ENCODE measurements at places on chromosomes 2 and 18.
A peak's percentile ranks its signal among the peaks of the same experiment; 100 is the strongest.

DNA sequence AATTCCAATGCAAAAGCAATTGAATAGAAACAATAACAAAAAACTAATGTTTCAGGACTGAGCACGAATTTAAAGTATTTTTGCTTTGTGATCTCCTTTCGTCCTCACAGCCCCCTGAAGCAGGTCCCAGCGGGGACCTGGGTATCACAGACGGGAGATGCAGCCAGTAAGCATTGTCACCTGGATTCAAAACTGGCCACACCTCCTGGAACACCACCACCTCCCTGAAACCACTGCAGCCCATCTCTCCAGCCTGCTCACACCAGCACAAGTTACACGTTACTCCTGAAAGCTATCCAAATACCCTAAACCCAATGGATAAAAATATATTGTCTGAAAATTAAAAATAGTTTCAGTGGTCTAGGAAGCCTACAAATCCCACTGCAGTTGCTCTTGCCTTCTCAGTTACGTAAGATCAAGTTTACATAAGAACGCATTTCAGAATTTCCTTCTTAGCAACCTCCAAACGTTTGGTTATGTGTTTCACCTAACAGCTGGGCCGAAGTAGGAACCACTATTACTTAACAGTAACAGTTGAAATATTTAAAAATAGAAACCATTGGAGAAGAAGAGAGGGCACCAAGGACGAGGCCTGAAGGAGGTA is 178.0 kb downstream of the HDAC4 start:
- no peak for DNase-seq

DNA sequence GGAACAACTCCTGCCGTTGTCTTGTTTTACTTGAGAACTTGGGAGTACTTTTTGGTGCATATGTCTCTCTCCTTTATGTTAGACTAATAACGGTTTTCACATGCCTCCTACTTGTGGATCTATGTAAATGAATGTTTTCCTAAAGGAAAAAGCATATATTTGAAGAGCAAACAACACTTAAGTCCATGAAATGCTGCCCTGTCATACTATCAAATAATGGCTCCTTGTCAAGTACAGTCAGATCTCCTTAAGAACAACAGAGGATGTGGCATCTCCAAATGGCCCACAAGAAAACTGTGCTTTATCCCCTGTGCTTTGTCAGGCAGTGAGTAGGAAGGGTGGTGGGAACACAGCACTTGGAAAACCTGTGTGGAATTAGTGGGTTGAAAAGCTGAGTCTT is 198.2 kb downstream of the PTGR3 start:
- DNase-seq = no peak

- DNase-seq = no peak
Observed at GRCh38 chr2:109098251-109098920, 30.6 kb upstream of the SH3RF3 start.

DNA sequence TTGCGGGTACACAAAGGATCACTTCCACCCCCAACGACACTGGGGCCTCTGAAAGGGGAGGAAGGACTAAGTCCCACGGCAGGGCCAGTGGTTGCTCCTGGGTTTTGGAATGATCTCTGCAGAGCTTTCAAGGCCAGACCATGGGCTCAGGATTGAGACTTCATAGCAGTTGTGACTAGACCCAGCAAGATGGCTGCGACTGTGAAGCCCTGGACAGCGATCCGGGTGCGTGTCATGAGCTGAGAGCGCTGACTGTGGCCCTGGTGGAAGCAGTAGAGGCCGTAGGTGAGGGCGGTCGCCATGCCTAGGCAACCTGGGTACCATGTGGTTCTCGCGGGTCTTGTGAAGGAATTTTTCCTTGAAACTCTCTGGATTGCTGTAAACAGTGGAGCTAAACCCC is 27.3 kb downstream of the NCL start:
- no peak for DNase-seq

GRCh38 chr2:33190393-33190937 is 243.7 kb downstream of the LTBP1 start:
- no peak for DNase-seq

- no peak for DNase-seq
Observed at GRCh38 chr2:33426666-33427231, 49.7 kb upstream of the RASGRP3 start.

DNA sequence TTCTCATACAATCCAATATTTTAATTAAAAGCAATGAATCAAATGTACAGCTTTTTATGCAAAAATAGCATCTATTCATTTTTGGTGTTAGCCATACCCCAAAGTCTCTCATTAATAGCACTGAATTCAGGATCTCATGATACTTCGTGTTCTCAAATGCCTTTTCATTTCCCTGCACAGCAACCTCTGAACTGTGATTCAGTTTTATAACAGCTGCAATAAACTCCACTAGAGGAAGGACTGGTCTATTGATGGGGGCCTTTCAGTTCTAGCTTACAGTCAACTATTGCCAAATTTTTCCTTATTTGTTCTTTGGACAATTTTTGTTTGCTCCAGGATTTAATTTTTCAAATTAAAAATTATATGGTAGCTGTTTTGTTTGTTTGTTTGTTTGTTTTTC is 4.8 kb upstream of the TMEM87B start:
- no peak for DNase-seq

- peak; percentile 82 for DNase-seq
Observed at GRCh38 chr2:224039080-224039769, at the start of gene SERPINE2. Gene SERPINE2, minus strand, starts transcription at chr2:224039286. Its CDS starts 37,386 bp downstream, at chr2:224001900.

- peak; percentile 55 for DNase-seq
Observed at GRCh38 chr2:167196461-167197252, 308.4 kb downstream of the XIRP2 start.

DNA sequence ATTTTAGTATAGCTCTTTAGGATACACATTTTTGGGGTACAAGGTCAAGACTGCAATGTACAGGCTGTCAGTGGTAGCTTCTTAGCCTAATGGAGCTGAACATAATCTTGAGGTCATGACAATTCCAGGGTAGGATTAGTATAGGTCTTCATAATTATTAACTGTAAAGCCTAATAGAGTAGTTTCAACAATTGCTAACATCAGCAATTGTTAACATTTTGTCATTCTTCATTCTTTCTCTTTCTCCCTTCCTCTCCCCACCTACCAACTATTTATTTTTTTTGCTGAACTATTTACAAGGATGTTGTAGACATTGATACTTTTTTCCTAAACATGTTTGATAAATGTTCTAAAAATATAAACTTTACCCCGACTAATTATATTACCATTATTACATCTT is 461.3 kb upstream of the DCC start:
- no peak for DNase-seq

DNA sequence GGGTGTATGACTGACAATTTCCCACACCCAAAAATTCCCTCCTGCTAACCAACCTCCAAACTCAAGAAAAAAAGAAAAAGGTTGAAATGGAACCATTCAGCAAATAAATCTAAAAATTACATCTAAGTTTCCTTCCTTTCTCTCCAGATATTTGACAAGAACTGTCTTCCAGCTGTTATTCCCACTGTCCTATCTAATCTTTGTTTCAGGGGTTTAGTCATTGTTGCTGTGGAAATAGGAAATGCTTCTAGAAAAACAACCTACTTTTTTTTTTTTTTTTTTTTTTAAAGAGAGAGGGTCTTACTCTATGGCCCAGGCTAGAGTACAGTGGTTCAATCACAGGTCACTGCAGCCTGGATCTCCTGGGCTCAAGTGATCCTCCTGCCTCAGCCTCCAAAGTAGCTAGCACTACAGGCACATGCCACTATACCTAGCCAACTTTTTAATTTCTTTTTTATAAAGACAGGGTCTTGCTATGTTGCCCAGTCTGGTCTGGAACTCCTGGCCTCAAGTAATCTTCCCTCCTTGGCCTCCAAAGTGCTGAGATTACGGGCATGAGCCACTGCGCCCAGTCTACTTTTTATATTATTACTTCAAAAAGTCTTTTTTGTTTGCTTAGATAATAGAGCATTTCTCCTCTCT is 88.1 kb downstream of the ITSN2 start:
- no peak for DNase-seq

DNA sequence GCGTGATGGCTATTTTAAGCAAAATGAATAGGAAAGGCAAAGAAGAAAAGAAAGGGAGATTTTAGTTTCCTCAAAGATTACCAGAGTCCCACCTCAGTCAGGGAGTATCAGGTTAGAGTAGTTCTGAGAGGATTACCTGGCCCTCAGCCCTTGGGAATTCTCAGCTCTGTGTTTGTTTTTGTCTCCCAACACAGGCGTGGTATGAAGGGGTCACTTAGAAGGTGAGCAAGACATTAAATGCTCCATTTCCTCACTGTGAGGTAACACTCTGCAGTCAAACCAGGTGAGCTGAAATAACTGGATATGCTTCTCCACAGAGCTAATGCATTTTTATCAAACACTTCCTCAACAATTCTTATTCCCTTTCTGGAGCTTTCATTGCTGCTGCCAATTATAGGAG is 232.2 kb downstream of the IKZF2 start:
- no peak for DNase-seq

DNA sequence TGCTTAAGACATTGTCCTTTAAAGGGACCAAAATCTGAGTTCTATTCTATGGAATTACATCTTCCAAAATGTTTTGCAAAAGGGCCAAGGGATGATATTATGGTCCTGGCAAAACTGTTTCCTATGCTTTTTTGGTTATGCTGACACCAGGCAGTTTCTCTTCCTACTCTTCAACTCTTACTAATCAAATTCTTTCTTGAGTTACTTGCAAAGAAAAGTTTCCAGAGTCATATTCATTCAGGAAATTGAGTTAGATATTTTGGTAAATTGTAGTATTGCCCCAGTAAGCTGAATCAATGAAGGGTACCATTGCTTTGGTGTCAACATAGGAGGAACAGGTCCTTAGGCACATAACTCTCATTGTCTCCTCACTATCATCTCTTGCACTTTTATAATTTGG is 118.8 kb downstream of the DPP4 start:
- no peak for DNase-seq

DNA sequence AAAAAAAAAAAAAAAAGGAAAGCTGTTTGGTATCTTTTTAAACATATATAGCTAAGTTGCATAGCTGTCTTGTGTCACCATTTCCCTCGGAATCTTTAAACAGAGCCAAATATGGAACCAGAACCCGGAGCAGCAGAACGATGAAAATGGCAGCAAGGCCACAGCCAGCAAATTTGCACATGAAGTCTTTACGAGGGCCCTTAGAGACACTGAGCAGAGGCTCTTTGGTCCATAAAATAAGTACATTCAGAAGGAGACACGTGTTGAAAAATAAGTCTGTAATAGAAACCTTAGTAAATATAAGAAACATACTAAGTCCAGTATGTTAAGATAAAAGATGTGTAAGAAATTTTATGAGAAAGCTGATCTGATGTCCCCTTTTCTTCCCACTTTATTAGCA is 16.2 kb downstream of the CCBE1 start:
- no peak for DNase-seq

GRCh38 chr2:63023444-63023843 is 27.2 kb upstream of the OTX1 start:
- DNase-seq = peak; percentile 41

- DNase-seq = no peak
Observed at GRCh38 chr2:120432976-120433815, 87.3 kb downstream of the INHBB start.

DNA sequence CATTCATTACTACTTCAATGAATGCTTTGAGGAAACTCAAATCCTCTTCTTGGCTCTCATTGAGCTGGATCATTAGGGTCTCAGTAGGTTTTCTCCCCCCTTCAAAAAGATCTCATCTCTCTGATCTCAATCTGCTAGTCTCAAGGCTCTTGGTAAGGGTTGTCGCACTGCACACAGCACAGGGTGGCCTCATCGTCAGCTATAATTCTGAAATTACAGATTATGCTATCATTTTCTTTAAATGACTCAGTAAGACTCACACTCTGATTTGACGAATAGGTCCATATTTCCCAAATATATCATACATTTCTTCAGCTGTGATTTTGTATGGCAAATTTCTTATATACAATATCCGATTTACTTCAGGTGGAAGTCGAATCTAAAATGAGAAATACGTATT is 2.3 kb downstream of the SF3B6 start:
- no peak for DNase-seq

GRCh38 chr2:62698653-62699052 is 6.9 kb upstream of the EHBP1 start:
- DNase-seq = no peak

- peak; percentile 49 for DNase-seq
Observed at GRCh38 chr2:53786352-53786704, 425 bp downstream of the ASB3 start.

Measured in SK-N-SH (cell line).